Neural crest cell (in vitro differentiated cells): ENCODE measurements at places on chromosomes 11 and 22. TPM values are rescaled to one million over a fixed set of nuclear protein-coding genes. Genes with fewer than 3 reads are reported as not detected.

DNA sequence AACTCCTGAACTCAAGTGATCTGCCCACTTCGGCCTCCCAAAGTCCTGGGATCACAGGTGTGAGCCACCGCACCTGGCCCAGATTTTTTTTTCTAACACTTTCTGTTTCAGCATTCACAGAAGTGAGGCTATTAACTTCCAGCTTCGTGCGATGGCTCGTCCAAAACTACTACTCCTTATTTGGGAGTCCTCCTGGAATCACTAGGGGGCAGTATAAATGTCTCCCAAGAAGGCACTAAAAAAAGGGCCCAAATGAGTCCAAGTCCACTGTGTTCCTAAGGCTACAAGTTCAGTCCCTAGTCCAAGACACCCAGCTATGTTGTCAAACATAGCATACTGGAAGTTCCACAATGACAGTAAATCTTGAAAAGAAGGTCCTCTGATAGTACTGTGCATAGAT is 63.2 kb upstream of the BIRC3 start:
- no peak for DNase-seq

DNA sequence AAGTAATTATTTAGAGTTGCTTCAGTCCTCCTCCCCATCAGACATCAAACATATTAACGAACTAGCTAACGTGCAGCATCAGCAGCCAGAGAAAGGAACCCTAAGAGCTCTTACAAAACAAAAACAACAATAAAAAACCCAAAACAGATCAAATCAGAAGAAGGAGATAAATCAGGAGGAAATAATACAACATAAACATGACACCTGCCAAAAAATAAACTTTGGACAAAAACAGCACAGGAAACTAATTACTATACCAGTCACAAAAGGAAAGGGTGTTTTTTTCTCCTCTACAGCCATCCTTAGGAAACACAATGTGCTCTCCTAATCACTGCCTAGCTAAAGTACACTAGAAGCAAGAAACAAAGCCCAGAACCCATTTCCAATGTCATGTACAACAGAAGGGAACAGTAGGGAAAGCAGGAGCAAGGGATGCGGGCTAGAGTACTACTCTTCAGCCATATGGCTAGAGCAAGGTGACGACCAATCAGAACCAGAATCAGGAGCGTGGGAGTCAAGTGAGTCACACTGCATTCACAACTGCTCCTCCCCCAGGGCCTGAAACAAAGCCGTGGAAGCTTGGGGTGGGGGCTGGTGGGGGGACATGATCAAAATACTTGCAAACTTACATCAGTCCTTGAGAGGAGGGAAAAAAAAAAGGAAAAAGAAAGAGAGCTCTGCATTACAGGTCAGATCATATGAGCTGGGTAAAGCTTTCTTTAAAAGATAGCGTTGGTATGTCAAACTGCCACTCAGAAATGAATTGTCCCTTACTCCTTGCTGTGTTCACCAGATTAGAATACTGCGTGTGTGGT is 60.4 kb downstream of the LARGE2 start:
- DNase-seq = no peak

DNA sequence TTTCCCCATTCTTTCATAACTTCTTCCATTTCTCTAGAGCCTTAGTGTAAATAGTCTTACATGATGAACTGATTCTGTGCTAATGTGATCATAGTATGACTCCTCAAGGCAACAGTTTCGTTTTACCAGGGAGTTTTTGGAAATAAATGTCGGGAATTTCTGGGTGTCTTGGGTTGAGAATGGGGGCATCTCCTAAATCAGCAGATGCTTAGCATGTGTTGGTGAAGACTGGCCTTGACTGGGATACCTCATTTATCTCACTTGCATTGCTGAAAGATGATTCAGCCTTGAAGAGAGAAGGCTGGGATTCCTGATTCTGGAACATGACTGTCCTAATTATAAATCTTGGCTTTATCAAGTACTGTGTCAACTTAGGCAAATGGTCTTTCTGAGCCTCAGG is 115.7 kb upstream of the C11orf87 start:
- no peak for DNase-seq

GRCh38 chr22:21823740-21824444 is 43.6 kb downstream of the MAPK1 start:
- no peak for DNase-seq

DNA sequence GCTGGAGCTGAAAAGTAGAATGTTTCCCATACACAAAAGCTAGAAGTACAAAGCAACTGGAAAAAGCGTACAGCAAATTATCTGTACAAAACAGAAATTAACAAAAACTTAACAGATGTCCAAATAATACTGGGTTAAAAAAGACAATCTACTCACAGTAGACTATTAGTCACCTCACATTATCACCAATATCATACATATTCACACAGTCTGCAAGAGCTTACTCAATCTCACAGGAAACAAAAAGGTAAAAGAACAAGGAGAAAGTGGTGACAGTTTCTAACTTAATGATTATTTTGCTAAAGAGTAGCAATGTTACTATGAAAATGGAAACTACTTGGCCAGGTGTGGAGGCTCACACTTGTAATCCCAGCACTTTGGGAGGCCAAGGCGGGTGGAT is 11.9 kb downstream of the CELF1 start:
- no peak for DNase-seq

GRCh38 chr11:72418834-72419560 is 15.3 kb downstream of the CLPB start:
- DNase-seq = no peak

GRCh38 chr11:19772480-19772879 is 59.8 kb downstream of the NAV2 start:
- DNase-seq = no peak

DNA sequence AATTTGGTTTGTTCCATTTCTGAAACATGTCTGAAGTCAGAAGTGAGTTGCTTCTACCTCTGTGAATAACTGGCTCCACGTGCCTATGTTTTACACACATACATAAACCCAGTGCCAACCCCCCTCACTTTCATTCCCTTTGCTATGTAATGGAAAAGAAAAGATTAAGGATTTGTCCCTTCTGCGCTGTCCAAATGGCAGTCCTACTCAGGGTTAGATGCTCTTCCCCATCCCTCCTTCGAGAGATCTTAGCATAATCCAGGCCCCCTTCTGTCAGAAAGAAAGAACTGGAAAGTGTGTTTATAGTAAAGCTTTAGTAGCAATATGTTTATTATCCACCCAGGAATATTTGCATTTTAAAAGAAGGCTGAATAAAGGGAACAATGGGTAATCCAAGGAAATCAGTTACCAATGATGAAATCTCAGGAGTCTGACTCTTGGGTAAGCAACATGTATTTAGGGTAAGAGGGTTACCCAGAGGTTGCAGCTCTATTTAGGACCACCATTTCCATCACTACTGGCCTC is 3.1 kb upstream of the LAYN start:
- DNase-seq = no peak

GRCh38 chr22:50229370-50229769 is 15.5 kb downstream of the TUBGCP6 start:
- DNase-seq = no peak

DNA sequence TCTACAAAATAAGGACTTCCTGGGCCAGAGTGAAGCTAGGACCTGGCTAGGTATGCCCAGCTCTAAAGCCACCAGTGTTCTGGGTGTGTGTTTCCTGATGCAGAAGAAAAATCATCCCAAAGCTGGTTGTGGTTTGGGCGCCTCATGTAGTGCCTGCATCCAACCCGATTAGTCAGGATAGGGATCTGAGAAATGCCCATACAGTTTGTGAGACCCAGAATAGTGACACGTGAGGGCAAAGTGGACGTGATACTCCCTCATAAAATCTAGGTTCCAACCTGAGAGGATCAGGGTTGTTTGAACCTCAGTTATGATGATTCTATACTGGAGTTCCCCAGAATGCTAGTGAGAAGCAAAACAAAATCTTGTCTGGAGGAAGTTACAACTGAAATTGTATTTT is 238.4 kb downstream of the TBC1D22A start:
- DNase-seq = no peak

- peak; percentile 9 for DNase-seq
These were observed 56.0 kb downstream of the DCUN1D5 start for GRCh38 chr11:103035791-103036434.

DNA sequence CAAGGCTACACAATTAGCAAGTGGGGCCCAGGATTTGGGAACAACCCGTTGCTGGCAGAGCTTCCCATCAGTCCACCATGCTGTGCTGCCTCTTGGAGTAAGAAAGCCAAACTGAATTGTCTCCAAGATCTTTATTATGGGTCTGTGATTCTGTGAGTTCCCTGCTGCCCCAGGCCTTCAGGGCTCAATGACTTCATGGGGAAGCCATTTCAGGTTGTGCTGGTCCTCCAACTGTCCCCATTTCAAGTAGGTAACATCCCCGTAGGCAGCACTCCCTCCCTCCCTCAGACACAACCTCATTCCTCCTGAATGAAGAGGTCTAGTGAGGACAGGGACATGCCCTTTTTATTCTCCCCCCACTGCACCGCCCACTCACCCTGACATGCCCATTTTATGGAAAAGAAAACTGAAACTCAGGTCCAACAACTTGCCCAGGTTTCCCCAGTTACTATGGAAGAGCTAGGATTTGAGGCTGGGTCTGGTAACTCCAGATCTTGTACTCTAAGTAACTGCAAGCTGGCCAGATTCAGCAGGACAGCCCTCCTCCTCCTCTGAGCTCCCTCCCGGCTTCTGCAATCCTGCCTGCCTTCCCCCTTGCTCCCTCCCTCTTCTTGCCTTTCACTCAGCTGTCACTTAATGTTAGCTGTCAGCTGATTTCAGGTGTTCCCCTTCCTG is 8.2 kb upstream of the YWHAH start:
- DNase-seq = no peak

DNA sequence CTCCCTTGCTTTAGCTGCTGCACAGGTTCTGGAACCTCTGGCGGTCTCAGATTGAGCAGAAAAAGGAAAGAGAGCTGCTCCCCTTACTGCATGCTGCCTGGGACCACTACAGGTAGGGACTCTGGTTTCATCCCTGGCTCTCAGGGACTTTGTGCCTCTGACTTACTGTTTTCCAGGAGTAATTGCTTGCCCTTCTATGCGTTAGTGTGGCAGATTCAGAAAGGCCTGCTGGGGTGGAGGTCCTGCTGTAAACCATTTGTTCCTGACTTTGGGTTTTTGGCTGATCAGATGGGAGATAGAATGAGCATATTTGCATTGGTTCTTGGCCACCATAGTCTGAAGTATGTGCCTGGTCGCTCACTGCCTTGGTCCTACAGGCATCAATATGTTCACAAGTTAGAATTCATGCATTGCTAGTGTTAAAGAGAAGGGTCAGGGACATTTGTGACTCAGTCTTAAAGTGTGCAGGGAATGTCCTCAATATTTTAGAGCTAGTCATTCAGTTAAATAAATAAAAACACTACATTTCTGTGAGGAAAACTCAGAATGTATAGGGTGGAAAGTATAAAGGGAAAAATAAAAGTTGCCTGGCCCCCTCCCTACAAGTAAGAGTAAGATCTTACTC is 78.0 kb downstream of the PISD start:
- DNase-seq = no peak

DNA sequence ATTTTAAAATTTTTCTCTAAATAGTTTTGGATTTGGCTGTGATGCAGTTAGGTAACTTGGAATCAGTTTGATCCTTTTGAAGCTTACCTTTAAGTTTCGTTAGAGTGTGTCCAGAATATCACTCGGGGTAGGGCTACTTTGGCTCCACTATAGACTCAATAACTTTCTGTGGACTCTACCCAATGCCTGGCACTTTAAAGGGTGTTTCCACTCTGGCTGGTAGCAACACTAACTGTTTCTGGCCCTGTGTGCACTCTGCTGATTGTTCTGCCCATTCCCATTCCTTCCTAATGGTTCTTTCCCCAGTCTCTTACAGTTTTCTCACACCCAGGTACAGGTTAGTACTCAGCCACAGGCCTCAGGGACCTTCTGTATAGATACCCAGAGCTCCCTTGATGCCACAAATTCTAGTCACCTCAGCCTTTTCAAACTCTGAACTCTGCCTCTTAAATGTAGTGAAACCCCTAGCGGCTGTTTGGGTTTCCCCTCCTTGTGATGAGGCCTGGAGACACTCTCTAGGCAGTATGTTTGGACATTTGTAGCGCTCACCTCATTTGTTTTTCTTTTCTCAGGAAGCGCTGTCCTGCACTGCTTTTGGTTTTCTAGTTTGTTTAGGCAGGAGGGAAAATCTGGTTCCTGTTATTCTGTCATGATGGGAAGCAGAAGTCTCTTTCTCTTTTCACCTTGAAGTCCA is 16.8 kb downstream of the CUL5 start:
- DNase-seq = no peak

DNA sequence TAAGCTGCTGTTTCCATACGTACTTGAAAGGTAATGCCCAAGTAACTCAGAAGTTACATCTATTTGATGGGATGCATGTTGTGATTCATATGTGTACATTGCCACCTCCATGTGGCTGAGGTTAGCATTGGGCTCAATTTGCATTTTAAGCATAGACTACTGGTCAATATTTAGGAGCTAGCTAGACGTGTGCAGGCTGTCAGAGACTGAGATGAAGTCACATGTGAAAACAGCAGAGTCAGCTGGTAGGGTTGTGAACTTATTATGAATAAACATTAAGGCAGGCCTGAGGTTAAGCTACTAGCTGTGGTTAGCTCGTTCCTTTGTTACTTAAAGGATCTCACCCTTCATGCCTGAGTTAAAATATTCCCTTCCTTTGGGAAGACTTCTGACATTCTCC is 114.5 kb upstream of the MTNR1B start:
- DNase-seq = no peak

DNA sequence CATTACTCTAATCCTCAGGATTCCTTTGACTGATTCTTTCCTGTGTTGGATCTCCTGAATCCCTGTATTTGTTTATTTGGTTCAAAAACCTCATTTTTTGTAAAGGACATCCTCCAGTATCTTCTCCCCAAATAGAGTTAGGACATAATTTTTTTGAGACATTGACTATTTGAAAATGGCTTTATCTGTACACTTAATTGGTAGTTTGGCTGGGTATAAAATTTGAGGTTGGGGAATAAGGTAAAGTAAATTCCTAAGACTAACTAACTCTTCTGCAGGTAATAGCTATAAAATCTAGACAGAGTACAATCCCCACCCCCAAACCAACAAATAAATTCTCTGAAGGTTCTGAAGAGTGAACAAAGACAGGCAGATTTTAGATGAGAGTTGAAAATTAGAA is 114.4 kb downstream of the CTTN start:
- no peak for DNase-seq

The C11orf87 gene
- 0.20 and 0.21 TPM in 2 replicates for total RNA-seq

The GRAMD1B gene
- 8.5 and 8.6 TPM in 2 replicates for total RNA-seq

The AMPD3 gene
- 1.8 and 2.2 TPM in 2 replicates for total RNA-seq

The PRAME gene
- 0.21 and 0.52 TPM in 2 replicates for total RNA-seq
